ENCODE measurements at places on chromosomes 4 and X.

- DNase-seq, result no peak
Measured at GRCh38 chr4:6354119-6354518, 84.5 kb downstream of the WFS1 start.

DNA sequence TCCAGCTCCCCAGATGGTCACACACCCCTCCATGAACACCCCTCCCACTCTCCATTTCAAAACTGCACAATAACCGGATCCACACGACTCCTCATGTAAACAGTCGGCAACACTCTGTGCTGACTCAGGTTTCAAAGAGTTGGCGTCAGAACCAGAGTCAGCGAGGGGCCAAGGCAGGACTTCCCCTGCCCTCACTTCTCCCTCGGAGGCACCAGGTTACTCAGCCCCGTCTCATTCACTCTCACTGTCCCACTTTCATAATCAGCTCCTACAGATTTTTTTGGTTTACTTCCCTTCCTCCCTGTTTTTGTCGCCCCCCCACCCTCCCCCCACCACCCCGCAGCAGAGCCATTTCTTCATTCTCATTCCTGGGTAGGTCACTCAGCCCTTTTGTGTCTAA lies 2.7 kb upstream of the TIMP1 start:
- DNase-seq, result no peak

DNA sequence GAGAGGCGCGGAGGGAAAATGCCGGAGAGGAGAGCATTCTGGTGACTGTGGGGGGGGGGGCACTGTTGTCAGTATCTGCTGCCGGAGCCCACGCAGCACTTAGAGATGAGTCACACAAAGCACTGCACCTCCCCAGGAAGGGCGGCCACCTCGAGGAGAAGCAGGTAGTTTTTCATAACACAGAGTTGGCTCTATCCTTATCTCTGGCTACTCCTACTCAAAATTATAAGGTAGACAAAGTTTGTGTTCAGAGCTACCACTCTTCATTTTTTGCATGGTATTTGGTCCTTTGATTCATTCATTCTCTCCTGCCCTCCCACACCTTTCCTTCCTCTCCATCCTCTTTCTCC lies 76.2 kb upstream of the SCOC start:
- DNase-seq, result no peak

DNA sequence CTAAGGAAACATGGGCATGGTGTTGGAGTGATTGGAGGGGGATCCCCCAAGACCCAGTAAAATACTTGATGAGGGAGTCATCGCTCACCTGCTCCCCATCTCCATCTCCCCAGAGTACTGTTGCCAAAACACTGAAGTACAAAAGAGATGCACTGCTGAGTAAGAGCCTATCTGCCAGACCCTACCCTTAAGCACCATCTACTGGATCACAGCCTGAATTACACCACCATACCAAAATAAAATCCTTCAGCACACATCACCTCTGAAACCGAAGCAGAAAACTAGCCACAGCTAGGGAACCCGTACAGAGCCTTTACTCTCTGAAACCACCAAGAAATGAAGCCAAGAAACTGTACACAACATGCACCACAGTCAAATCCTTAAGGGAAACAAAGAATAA lies 466.3 kb upstream of the ACTRT1 start:
- DNase-seq, result no peak

DNA sequence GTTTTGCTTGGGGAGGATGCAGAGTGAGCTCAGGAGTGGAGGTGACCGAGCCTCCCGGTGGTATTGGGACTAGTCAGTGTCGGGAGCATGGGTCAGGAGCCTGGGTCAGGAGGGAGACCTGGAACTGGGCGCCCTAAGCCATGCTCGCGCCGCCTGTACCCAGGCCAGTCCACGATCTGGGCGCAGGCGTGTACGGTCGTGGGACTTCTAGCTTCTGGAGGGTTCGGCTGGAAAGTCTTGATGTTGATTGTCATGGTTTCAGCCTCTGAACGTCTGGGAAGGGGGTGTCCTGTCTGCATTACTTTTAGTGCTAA lies 244 bp downstream of the EIF2S3 start:
- DNase-seq, result no peak

DNA sequence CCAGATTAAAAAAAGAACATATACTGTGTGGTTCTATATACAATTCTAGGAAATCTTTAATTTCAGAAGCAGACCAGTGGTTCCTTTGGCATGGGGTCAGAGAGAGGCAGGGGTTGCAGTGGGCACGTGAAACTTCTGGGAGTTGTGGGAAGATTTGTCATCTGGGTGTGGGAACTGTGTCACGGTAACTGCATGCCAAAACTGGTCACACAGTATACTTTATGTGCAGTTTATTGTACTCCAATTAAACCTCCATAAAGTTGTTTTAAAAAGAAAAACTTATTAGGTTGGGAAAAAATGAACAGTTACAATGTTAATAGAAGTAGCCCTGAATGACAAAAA lies 26.7 kb upstream of the STS start:
- no peak for DNase-seq

DNA sequence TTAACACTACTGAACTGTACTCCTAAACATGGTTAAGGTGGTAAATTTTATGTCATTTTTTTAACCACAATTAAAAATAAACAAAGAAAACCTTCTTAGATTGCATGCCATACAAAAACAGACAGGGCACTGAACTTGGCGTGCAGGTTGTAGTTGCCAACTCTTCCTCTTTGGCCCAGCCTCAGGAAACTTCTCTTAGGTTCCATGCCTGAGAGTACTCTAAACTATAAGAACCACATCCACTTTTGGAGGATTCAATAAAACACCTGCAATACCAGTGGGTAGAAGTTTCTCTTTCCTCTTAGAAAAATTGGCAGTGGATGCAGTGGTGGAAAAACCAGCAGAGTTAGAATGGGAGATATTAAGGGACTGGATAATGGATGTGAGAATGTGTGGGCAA lies 103.4 kb downstream of the LUZP4 start:
- no peak for DNase-seq

GRCh38 chrX:38087594-38087993 lies 81.2 kb downstream of the SYTL5 start:
- no peak for DNase-seq

- no peak for DNase-seq
Measured at GRCh38 chr4:186623546-186623945, 68.2 kb upstream of the MTNR1A start.

Data from stimulated activated CD8-positive, alpha-beta memory T cell treated with anti-CD3 and anti-CD28 coated beads, Interleukin-7, amount 100 ng/mL, for 24 hours (primary cell).